ENCODE measurements at places on chromosomes 3 and 15. TPM values are rescaled to one million over a fixed set of nuclear protein-coding genes. Genes with fewer than 3 reads are reported as not detected.

KIAA1143 gene
- 33.9 TPM for total RNA-seq

HHLA2 gene
- not detected for total RNA-seq

NAALADL2 gene
- 20.3 TPM for total RNA-seq

CCR8 gene
- not detected for total RNA-seq

GOLGA6D gene
- not detected for total RNA-seq

UPK1B gene
- not detected for total RNA-seq

IL20RB gene
- 1.3 TPM for total RNA-seq
